HCT116 (cell line): ENCODE measurements at places on chromosomes 7 and 10. TPM values are rescaled to one million over a fixed set of nuclear protein-coding genes. Genes with fewer than 3 reads are reported as not detected.
A peak's percentile ranks its signal among the peaks of the same experiment; 100 is the strongest.

- DNase-seq, result no peak
Observed at GRCh38 chr10:15144788-15145187, 23.7 kb downstream of the NMT2 start.

DNA sequence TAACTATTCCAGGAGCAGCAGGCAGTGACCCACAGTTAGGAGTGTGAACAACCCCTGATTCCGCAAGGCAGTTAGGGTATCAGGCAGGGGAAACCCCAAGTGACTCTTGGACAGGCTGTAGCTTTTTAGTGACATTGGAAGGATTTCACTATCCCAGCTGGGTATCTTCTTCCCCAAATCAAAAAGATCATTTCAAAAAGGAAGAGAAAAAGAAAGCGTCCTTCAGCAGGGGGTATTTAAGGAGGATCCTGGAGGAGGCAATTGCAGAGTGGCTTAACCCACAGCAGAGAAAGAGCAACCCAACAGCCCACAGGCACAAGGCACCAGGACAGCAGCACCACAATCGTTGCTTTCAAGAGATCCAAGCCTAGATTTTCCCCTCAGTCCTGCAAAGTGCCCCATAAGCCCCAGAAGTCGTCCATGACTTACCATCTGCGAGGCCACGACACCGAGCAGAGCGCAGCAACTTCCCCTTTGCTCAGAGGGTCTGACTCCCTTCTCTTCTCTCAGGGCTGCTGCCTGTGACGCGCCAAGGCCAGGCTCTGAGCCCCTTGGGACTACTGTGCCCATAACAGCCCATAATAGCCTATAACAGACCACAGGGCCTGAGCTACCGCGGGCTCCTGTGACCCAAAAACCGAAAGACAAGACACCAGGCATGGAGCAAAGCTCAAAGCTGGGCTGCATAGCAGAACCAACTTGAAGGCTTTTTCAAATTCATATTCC, 19.8 kb downstream of the PIK3AP1 start:
- no peak for DNase-seq

DTX2 gene
- 37.4 TPM for total RNA-seq

GRCh38 chr10:80194373-80195045, 10.8 kb downstream of the ANXA11 start:
- no peak for DNase-seq

DNA sequence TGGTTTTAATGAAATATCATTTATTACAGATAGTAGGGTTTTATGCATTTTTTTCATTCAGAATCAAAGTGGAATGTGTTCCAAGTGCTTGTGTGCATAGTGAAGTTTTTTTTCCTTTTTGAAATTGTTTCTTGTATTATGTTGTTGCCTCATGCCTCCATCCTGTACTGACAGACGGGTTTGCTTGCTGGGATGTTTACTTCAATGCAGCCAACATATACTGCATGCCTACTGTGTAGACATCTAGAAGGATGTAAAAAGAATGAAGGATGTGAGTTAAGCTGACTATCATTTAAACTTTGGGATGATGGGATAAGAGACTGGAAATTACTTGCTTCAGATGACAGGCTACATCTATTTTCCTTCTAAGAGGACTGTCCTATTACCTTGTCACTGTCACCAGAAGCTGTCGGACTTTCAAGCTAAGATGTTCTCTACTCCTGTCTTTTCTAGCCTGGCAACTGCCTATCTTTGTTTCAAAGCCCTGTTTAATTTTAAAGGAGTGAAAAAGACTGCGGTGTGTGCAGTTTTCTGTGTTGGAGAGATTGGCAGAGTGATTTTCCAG, 243.7 kb downstream of the CDK14 start:
- no peak for DNase-seq

ASL gene
- total RNA-seq, result 46.9 TPM

- DNase-seq, result peak; percentile 51
Observed at GRCh38 chr7:95596198-95597063, at the start of gene PDK4. TSS of gene PDK4 (minus strand) at chr7:95596516. CDS start at chr7:95596293, 223 bp downstream.

DNA sequence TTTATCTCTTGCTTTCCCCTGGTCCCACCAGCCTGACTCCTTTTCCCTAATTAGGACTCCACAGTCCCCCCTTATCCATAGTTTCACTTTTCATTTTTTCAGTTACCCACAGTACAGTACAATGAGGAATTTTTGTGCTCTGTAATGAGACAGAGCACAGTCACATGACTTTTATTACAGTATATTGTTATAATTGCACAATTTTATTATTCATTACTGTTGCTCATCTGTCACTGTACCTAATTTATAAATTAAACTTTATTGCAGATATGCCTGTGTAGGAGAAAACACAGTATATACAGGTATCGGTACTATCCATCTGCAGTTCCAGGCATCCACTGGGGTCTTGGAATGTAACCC, 125.4 kb downstream of the KCNMA1 start:
- DNase-seq, result no peak

DNA sequence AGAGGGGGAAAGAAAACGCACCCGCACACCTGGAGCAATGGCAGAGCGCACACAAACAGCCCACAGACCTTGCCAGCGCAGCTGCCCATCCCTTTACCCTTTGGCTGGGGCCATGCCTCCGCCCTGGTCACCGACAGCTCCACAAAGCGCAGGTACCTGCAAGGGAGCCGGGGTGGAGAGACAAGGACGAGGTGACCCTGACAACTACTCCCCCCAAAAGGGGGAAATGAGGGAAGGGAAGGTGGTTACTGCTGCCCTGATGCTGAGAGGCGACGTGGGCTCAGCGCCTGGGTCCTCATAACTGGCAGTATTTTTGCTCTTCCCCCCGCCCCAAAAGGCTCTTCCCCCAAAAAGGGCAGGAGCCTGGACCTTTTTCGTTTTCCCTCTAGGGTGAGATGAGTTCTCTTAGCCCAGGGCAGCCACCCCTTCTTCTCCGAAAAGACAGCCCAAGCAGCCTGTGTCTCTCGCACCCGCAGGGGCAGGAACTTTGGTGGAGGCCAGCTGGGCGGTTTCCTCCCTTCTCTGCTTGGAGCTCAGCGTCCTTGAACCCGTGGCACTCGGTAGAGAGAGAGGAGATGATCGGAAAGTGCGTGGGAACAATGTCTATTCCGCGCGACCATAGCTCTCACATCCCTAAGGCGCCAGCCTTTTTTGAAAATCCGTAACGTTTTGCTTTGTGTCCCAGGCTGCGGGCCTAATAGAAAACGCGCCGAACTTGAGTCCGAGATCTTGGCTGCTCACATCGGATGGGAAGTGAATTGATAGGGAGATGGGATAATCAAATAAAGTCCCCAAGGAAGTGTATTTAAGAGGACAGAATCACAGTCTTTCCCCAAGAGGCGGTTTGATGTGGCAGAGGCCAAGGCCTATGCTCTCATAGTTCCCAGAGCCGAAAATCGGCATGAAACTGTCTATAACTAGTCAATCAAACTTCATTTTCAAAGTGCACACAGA, 1.0 kb downstream of the NKX2-3 start:
- DNase-seq, result no peak

DNA sequence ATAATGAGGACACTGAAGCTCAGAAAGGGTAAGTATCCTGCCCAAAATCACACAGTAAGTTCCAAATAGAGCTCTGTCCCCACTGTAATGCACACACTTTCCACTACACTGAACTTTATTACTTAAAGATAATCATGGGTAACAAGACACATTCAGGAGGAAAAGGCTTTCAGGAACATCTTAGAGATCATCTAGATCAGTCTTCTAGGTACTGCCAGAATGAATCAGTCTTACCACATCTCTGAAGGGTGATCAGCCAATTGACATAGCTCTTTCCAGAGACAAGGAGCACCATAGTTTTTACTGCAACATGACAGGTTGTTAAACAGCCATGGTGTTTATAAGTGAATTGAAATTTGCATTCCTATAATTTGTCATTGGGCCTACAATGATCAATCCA, 5.4 kb upstream of the HERPUD2 start:
- no peak for DNase-seq

ASAH2B gene
- 10.8 TPM for total RNA-seq

DNA sequence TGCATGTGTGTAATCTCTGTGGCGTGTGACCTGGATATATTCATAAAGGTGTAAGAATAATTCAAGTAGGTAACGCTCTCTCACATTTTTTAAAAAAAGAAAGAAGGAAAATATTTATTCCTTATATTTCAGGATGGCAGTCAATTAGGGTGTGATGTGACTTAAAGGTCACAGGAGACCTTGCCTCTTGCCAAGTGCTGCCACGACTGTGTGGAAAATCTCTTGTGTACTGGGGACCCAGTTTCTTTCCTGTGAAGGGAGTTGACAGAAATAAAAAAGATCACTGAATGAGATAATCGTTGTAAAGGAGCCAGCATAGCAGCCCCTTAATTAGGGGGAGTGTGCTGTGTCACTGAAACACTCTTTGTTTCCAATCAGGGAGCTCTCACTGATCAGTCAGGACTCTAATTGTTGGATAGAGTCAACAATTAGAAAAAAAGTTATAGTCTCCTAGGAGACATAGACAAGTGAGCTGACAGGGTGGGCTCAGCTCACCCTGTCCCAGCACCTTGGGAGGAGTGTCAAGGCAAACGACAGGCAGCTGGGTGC, 31.1 kb downstream of the PTPRE start:
- DNase-seq, result no peak

DNA sequence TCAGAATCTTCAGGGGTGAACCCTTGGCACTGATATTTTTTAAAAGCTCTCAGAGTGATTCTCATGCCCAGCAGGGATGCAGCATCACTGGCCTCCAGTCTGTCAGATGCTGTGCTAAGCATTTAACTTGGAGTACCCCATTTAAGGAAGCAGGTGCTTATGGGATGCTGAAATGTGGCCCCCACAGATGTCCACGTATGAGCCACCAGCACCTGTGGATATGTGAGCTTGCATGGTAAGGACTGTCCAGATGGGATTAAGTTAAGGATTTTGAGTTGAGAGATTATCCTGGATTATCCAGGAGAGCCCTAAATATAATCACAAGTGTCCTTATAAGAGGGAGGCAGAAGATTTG, 17.7 kb downstream of the CHST3 start:
- DNase-seq, result no peak

DNA sequence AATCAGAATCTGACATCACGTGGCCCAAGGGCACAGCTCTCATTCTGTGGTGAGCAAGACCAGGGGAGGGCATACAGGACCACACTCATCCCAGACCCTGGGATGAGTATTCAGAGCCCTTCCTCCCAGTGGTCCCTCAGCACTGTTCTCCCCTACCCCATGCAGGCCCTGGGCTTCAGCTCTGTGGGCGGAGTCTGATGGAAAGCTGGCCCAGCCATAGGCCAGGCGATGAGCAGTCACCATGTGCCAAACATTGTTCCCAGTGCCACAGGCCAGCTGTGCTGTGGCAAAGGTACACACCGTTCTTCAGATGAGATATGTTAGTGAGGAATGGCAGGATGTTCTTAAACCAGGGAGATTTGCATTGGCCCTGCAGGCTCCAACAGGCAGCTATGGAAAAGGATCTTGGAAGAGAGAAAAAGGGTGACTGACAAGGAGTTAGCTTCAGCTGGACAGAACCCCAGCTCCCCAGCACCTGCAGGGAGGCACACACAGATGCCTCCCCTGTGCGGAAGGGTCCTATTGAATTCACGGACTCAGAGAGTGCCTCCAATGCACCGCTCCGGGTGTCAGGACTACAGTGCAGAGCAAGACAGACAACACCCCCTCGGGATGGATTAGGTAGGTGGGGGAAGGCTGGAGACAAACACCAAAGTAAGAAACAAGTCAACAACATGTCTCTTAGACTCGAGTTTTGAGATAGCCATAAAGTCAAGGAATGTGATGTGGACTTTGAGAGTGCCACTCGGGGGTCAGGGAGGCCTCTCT, 596.0 kb upstream of the MGMT start:
- DNase-seq, result no peak

GRCh38 chr7:43085017-43085416, 27.4 kb upstream of the HECW1 start:
- DNase-seq, result no peak

DNA sequence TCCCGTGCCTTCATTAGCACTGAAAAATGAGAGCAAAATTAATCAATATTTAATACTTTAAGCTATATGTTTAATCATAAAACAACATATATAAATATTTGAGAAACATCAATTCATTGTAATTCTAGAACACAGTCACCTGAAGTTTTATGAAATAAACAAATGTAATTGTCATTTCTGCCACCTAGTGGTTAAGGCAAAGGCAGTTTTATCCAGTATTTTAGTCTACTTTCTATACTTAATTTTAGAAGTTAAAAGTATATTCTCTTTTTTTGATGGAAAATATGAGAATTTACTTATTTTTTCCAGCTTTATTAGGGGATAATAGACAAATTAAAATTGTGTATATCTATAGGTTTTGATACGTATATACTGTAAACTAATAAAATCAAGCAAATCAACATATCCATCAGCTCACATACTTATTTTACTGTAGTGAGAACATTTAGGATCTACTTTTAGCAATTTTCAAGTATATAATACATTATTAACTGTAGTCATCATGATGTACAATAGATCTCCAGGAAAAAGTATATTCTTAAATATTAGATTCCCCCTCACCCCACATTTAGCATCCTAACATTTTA, 16.9 kb downstream of the PCGF6 start:
- peak; percentile 32 for DNase-seq
